Anterior cingulate cortex (tissue), 58 donors: ENCODE measurements at places on chromosomes 4 and X.

- DNase-seq = no peak
These were observed 72.4 kb downstream of the GPC3 start for GRCh38 chrX:133913009-133913408.

GRCh38 chr4:150389896-150390530, 191.9 kb upstream of the MAB21L2 start:
- DNase-seq = no peak

DNA sequence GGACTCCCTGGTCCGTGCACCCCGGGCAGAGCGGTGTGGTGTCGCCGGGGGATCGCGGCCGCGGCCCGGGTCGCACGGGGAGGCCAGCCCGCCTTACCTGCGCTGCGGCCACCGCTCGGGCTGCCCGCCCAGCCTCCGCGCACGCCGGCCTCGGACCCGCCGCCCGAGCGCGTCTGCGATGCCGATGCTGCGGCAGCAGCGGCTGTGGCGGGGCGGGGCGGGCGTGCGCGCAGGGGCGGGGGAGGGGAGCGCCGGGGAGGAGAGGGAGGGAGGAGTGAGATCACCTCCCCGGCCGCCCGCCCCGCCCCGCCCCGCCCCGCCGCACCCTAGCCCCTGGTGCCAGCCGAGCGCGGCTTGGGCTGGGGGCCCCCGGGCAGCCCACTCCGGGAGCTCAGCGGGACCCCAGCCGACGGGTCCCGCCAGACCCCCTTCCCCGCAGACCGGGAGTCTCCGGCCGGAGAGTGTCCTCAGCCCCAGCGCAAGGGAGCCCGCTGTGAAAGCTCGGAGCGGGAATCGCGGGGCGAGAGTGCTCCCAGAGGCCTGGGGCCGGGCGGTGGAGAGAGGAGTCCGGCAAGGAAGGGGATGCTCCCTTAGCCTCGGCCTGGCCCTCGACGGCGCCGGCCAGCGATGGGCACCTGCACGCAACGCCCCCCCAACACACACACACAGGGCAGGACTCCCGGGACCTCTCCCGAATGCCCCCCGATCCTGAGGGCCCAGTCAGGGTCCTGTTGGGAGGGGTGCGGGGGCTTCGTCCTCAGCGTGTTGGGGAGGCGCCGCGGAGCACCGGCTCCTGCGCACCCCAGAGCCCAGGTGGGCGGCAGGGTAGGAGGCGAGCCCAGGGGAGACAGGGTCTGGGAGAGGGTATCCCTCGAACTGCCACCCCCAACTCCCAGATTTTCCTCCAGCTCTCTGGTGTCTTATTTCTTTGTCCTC, at the start of gene L1CAM:
Gene L1CAM (minus strand): TSS at position 206 of the 936 bp plus-strand sequence. CDS start 10,337 bp downstream, outside the sequence.
- DNase-seq = no peak

DNA sequence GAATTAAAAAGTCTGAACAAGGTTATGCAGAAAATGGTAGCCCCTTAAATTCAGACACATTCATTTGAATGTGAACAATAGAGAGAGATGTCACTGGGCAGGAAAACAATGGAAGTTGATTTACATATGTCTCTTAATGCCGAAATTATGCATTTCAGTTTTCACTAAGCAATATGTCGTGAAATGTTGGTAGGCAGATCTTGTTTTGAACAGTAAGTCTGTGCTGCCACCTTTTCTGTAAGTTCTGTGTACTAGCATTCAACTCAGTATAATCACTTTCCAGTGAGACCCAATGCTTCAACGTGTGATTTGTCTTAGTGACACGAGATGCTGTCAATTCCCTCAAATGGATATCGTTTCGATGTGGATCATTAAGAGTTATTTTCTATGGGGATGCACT, 222.7 kb upstream of the VCX3A start:
- no peak for DNase-seq

- no peak for DNase-seq
These were observed 25.9 kb downstream of the RNF175 start for GRCh38 chr4:153733751-153734448.
